ENCODE measurements at places on chromosomes 11 and 22.

DNA sequence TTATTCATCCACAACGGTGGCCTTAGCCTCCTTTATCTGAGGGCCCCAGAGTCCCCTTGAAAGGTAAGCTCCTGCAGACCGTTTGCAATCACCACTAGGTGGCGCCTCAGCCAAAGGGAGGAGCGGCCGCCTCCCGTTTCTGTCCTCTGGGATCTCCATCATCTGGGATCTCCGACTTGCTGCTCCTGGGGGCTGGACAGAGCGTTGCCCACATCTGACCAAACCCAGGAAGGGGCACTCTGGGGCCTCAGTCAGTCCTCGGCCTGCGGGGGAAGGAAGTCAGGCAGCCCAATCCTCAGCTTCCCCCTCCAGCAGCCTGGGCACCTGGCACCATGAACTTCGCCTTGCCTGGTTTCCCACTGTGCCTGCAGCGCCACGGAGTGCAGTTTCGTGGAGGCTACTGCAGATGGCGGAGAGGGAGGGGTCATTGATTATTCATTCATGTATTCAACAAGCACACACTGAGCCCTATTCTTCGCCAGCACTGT, 23.5 kb downstream of the TP53I11 start:
- DNase-seq: peak; percentile 67

GRCh38 chr11:94516725-94517124, 4.5 kb downstream of the C11orf97 start:
- DNase-seq: no peak

GRCh38 chr11:98572941-98573340, 447.8 kb upstream of the CNTN5 start:
- no peak for DNase-seq

DNA sequence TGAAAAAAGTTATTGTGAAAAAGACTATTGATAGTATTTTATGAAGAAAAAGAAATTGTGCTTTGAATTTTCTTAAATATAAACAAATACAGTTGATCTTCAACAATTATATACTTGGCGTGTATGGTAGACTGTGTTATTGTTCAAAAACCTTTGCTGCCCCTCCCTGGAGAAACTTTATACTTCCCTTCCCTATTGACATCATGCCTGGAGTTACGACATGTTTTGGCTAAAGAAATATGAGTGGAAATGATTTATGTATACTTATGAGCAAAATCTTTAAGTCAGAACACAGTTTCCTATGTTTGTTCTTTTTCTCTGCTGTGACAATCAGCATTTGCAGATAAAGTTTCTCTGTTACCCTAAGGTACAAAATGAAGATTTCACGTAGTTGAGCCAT, 243.8 kb downstream of the TMEM135 start:
- DNase-seq: no peak

GRCh38 chr11:64867748-64868462, 10.5 kb downstream of the EHD1 start:
- DNase-seq: no peak

Measured in NCI-H2107 (cell line).